ENCODE measurements at places on chromosomes 1 and 21.
A peak's percentile ranks its signal among the peaks of the same experiment; 100 is the strongest.

DNA sequence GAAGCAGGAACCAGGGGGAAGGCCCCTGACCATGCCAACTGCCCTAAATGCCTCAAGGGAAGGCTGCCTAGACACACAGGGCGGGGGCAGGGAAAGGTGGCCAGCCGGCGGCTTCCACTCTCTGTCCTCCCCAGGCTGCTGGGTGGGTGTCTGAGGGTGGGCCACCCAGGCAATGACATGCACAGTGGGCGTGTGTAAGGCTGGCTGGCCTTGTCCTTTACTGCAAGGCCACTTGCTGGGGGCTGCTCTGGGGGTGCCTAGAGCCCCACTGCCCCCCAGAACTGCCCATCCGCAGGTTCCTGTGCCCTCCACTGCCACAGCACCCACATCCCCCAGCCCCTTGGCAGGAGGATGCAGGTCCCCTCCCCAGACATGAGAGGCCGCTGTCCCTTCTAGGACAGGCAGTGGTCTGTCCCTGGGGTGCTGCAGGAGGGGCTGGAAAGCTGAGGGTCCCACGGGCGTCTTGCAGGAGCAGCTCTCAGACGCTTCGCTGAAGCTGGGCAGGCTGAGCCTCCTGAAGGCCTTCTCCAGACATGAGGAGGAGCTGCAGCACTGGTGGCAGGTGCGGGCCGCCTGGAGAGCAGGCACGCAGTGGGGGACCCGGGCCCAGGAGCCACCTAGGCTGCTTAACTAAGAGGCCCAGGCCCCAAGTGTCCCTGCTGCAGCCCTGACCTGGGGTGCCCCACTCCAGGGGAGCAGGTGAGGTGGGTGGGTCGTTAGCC lies 10.1 kb downstream of the CCDC27 start:
- DNase-seq: no peak

DNA sequence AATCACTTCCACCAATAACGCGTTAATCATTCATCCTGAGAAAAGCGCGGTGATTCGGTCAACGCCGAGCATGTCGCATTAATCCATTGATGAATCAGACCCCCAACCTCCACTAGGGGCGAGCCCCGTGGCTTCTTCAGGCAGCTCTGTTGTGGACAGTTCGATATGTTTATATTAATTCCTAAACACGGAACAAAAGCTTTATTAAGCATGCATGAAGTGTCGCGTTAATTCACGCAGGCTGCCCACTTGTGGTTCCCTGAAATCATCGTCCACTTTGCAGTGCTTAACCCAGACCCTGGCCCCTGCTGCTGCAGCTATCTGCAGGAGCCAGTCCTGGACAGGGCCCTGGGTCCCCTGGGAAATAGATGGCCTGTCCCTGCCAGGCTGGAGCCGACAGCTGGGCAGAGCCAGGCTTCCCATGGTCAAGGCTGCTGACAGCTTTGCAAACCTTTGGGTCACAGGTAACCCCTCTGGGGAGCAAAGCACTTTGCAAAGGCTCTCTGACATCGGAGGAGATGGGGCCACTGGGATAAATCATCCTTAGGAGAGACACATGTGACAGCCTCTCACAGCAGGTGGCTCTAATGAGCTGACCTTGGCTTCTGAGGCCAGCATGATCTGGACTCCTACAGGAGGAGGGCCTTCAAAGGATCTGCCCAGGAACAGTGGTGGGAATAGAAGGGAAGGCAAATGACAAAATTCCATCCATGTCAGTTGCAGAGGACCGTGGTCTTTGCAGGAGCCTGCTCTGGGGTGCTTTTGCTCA lies 137.0 kb upstream of the AJAP1 start:
- no peak for DNase-seq

DNA sequence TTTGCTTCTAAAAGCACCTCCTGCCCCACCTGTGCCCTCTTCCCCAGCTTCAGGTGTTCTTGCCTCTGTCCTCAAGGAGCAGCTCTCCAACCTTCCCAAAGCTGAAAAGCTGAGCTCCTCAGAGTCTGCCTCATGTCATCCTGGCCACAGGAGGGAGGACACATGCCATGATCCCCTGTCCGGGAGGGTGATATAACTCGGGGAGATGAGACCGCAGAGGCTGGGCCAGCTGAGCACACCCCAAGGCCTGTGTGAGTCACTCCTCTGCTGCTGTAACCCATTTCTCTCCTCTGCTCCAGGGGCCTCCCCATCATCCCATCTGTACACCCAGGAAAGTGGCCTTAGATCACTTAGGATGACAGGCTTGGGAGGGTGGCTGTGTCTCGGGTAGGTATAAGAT lies 49.8 kb downstream of the EPHB2 start:
- no peak for DNase-seq

DNA sequence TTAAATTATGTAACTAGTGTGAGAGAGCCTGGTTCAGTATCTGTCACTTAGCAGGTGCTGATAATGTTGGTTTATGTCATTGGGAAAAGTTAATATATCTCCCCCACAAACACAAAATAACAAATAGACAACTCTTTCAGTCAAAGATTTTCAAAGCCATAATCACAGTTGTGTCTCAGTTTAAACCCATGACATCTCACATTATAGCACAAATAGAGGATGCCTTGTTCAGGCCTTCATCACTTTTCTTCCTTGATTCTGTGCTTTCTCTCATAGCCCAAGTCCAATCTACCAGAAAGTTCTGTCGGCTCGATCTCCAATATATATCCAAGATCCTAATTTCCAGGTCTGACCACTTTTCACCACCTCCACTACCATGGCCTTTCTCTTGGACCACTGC lies 6.2 kb upstream of the EPS15 start:
- DNase-seq: no peak

DNA sequence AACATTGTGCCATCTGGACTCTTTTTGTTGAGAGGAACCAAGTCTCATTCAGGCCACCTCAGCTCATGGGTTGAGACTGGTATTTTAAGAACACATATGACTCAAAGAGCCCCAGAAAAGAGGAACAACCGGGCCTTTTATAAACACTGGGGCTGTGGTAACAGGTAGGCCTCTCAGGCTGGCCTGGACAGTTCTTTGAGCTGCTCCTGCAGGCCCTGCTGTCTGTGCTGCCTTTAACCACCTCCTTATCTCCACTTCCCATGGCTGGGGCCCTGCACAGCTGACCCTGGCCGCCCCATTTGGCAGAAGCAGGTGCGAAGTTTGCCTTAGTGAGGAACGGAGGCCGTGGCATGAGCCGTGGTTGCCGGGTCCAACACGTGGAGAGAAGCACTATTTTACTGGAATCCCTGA lies 163.3 kb downstream of the RHOU start:
- DNase-seq: no peak

DNA sequence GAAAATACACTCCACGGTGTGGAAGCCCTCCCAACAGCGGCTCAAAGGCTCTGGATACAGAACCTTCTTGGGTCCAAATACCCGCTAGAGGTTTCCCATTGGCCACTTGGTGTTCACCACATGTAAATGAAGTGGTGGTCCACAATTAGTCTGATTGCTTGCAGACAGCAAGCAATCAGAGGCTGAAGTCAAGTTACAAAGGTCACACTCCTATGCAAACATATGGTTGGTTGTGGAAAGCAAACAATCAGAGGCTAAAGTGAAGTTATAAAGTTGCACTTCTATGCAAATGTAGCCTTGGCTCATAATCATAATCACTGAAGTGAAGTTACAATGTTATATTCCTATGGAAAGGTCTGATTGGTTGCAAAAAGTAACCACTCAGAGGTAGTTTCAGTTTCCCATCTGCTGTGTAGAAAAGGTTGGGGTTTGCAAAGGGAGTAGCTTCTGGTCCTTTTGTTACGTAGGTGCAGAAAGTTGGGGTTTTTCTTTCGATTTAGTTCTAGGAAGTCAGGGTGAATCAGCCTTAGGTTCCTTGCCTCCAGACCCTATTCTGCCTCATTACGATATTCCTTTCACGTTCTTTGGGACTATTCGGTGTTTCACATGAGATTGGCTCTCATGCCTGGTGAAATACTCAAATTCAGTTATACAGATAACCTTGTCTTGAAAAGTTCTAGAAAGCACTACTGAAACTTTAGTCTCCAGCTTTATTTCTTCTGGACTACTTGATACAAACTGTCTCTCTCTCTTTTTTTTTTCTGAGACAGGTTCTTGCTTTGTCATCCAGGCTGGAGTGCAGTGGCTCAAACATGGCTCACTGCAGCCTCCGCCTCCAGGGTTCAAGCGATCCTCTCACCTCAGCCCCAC lies 36.7 kb upstream of the MTF2 start:
- no peak for DNase-seq

DNA sequence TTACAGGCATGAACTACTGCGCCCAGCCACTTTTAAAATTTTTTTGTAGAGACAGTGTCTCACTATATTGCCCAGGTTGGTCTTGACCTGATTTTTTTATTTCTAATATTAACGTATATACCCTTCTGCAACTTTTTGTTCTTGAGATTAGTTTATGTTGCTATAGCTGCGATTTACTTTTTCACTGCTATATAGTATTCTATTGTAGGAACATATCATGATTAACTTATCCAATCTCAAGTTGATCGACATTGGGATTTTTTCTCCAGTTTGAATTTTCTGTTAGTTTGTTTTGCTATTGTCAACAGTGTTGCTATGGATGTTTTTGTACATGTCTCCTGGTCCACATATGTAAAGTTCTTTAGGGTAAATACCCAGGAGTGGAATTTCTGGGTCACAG lies 35.4 kb downstream of the WASF2 start:
- no peak for DNase-seq

DNA sequence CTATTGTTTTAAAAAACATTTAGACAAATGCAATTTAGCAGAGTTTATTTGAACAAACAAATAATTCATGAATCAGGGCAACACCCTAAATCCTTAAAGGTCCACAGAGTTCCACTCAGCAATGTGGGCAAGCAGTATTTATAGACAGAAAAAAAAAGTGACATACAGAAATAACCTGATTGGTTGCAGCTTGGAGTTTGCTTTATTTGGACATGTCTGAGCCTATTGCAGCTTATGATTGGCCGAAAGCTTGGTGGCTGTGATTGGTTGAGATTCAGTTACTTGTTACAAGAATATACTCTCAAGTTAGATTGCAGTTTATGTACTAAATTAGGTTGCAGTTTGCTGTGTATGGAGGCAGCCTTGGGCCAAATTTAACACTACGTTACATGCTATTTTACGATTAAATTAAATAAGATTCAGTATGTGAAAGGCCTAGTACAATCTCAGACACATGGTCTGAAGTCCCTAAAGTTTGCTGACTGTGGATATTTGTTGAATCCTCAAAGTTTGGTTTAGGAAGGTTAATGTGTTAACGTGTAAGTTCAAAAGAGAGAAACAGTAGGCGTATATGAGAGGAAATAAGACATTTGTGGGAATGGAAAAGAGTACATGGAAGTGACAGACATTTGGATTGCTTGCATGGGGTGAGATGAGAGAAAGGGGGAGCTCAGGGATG lies 6.9 kb upstream of the CAMSAP2 start:
- no peak for DNase-seq

GRCh38 chr1:155093911-155094621 lies 15.4 kb downstream of the EFNA3 start:
- peak; percentile 74 for DNase-seq

- DNase-seq: no peak
These were observed 60.6 kb downstream of the LYST start for GRCh38 chr1:235806123-235806522.

DNA sequence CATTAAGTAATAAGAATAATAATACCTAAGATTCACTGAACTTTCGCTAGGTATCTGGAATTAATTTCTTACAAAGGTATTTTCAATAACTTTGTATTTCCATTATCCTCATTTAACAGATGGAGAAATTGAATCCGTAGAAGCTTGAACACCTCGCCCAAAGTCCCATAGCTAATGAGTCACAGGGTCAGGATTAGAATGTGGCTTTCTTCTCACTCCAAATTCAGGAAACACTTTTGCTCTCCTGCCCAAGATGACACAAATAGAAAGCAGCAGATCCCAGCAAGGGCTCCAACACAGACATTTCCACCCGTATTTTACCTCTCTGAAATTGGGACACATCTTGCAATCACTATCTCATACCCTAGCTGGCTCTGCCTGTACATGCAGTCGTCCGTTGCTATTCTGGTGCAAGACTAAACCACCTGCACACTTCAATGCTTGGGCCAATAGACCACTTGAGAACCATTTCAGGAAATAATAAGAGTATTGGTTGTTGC lies 125.9 kb upstream of the GREM2 start:
- DNase-seq: no peak

DNA sequence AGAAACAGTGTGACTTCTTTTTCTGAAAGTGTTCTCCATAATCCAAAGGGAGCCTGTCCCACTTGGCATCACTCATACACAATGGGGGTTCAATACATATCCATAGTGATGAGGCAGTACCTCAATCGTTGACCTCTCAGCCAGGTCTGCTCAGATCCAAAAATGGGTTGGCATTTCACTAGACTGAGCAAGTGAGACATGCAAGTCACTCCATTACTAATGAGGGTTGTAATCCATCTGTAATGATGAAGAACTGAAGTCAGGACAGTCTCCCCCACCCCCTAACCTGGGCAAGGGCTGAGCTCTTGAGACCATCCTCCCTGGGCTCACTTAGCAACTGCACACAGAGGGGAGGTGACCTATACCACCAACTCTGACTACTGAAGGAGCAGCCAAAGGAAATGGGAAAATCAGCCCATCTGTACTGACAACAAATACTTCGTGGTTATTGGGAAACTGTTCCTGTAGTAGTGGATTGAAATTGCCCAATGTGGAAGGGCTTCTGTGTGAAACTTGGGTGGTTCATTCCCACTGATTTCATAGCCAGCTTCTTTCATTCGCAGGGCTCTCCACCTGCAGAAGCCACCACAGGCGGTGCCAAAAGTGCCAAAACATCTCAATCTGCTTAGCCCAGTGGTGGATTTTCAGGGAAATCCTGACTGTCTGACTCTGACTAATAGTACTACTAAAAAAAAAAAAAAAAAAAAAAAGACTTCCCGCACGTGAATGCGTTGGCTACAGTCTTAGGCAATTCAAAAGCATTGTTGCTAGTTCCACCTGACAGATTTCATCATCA lies 5.0 kb downstream of the NGF start:
- no peak for DNase-seq

- no peak for DNase-seq
These were observed 1.3 kb upstream of the LYST start for GRCh38 chr1:235867903-235868469.

GRCh38 chr1:33255347-33256220 lies 708 bp upstream of the ZNF362 start:
- DNase-seq: peak; percentile 59

DNA sequence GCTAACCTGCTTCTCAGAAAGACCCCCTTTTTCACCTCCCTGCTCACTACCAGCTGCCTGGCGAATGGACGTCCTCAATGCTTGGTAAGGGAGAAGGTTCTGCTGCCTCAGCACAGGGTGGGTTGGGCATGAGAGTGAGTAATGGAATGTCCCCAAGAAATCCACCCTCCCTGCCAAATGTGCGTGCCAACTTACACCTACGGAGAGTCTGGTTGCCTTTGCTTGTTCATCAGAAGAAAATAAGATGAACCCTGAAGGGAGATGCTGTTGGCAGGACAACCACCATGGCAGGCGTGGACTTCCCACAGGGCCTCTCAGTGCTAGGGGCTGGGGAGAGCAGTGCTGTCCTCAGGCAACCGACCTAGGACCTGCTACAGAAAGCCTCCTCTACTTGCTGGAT lies 106.0 kb downstream of the XCL2 start:
- no peak for DNase-seq

DNA sequence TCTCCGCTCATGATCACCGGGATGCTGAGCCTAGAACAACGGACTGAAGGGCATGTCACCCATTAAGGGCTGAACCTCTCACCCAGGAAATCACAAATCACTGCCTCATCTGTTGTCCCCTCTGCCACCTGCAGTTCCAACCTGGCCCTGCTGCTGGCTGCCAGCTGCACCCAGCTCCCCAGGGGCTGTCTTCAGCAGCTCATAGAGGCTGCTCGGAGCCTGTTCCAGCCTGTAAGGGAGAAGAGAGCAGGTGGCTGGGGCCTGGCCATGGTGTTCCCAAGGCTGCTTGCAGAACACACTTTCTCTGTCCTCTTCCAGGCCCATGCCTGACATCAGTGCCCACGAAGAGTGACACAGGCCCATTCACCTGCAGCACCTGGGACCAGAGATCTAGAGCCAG lies 44.5 kb upstream of the DISP3 start:
- no peak for DNase-seq

Measured in ovary (tissue), 10 donors.